Activated naive CD8-positive, alpha-beta T cell treated with anti-CD3 and anti-CD28 coated beads, Interleukin-2, amount 50 U/mL, for 16 hours (primary cell): ENCODE measurements at places on chromosomes 2 and 18.

- DNase-seq = no peak
Measured at GRCh38 chr2:37671816-37672103, 318 bp upstream of the CDC42EP3 start.

- no peak for DNase-seq
Measured at GRCh38 chr2:121242175-121242875, 42.7 kb downstream of the TFCP2L1 start.

GRCh38 chr18:58838946-58839345 is 25.7 kb upstream of the ZNF532 start:
- DNase-seq = no peak

- DNase-seq = no peak
Measured at GRCh38 chr2:42309366-42309765, 51.7 kb downstream of the COX7A2L start.

GRCh38 chr2:29751390-29751789 is 170.0 kb downstream of the ALK start:
- DNase-seq = no peak

DNA sequence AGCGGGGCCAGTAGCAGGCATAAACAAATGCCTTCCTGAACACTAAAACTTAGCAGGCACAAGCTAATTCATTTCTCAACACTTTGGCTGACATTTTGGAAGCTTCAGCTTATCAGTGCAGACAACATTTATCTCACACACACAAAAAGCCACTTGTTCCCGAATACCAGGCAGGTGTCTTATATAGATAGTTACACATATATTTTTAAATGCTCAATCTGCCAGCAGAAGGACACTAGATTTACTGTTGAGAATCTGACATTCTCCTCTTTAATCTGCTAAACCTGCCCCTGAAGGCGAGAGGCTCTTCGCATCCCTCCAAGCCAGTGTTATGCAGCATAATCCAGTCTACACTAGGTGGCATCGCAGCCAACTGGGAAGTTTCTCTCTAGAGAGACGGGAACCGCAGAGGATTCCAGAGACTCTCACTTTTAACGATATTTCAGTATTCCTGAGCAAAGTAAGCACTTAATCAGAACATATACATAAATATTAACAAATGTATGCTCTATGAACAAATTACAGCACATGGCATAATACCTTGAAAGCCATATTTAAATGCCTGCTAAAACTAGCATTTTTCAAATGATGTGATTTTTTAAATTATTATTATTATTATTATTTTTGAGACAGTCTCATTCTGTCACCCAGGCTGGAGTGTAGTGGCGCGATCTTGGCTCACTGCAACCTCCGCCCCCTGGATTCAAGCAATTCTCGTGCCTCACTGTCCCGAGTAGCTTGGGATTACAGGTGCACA is 90.2 kb upstream of the SCG2 start:
- DNase-seq = no peak
